Renal cortex interstitium (tissue), 15 donors: ENCODE measurements at places on chromosomes 2 and 18. TPM values are rescaled to one million over a fixed set of nuclear protein-coding genes. Genes with fewer than 3 reads are reported as not detected.

- DNase-seq: no peak
These were observed 62.8 kb upstream of the HDAC4 start for GRCh38 chr2:239463541-239464165.

FAM228A gene
- polyA plus RNA-seq: 1.2 TPM

DNA sequence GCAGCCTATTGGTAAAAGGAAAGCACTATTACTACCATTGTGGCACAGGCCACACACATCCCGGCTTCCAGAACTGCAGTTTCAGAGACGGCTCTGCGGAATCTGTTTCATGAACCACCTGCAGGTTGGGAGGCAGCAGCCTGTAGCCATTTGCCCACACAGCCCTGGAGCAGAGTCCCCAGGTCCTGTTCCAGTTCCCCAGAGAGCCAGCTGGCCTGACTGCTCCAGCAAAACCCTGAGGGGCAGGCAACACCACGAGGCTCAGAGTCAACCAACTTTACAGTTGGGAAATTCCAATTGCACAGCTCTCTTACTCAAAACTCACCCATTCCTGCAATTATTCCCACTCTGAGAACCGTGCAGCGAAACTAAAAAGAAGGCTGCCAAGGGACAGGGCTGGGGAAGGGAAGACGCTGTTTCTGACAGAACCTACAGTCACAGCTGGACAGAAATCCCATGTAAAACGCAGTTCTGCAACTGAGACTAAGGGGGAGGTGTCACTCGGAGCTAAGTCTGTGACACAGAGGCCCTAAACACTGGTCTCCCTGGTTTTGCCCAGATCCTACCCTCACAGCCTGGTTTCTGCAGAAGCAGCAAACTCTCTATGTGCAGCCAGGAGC is 219.4 kb downstream of the TMEM163 start:
- no peak for DNase-seq

- no peak for DNase-seq
These were observed 20.4 kb downstream of the MROH2A start for GRCh38 chr2:233798335-233799086.

DNA sequence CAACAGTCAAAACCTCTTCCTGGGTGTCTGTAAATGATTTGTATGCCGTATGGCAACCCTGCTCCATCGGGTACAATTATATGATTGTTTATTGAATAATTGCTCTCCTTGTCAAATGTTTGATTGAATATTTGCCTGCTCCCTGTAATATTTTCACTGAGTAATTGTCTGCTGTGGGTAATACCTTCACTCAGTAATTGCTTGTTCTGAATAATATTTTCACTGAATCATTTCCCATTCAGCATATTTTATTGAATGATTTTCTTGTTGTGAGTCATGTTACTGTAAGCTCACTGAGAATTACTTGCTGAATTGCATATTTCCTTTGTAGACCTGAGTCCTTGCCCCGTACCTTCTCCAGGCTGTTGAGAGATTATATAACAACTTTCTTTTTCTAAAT is 535.2 kb downstream of the METTL4 start:
- DNase-seq: no peak
